Breast epithelium (tissue), 4 donors: ENCODE measurements at places on chromosomes 2 and 18.
A peak's percentile ranks its signal among the peaks of the same experiment; 100 is the strongest.

GRCh38 chr2:190599073-190599472 lies 49.8 kb upstream of the NAB1 start:
- DNase-seq: no peak

- peak; percentile 25 for DNase-seq
Observed at GRCh38 chr2:239939736-239940483, 85.2 kb downstream of the NDUFA10 start.

GRCh38 chr18:41940506-41941215 lies 14.4 kb upstream of the PIK3C3 start:
- no peak for DNase-seq

- no peak for DNase-seq
Observed at GRCh38 chr2:176130147-176130956, 847 bp downstream of the HOXD8 start.

DNA sequence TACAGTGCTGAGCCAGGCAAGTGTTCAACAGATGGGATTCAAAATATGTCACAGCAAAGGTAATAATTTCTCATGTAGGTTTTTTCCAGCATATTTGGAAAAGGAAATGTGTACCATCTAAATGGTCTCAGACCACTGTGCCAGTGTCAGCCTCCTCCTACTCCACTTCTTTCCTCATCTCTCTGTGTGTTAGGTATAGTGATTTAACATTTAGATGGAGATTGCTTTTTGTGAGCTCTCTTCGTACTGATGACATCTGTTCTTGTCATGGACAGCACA lies 80.9 kb upstream of the TSPYL6 start:
- no peak for DNase-seq

- DNase-seq: no peak
Observed at GRCh38 chr18:53115876-53116585, 776.0 kb downstream of the DCC start.

- no peak for DNase-seq
Observed at GRCh38 chr2:46073540-46074046, 223.6 kb upstream of the EPAS1 start.

- DNase-seq: no peak
Observed at GRCh38 chr18:39911716-39912115, 2043.3 kb upstream of the PIK3C3 start.

DNA sequence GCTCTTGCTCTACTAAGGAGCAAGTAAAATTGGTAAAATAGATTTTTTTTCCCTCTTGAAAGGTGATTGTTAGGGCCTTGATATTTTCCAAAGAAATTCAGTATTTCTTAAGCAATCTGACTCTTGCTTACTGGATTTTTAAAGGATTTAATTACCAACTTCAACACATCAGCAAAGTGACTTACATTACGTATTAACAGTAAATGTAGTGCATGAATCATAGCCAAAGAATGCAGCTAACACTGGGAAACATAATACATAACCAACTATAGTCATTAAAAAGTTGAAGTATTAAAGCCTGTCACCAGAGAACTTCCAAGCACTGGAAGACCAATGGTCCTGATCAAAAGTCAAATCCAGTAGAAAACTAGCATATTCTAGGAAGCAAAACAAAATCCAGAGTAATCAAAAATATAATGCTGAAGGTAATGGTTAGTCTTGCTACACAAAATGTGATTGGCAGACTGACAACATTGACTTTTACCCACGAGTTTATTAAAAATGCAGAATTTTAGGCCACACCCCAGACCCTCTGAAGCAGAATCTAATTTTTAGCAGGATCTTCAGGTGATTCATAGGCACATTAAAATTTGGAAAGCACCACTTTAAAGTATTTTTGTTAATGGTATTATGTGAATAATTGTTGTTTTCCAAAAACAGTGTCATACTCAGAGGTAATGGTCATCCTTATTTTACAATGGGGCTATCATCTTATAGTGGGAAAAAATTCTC lies 31.8 kb upstream of the CAVIN2 start:
- no peak for DNase-seq

DNA sequence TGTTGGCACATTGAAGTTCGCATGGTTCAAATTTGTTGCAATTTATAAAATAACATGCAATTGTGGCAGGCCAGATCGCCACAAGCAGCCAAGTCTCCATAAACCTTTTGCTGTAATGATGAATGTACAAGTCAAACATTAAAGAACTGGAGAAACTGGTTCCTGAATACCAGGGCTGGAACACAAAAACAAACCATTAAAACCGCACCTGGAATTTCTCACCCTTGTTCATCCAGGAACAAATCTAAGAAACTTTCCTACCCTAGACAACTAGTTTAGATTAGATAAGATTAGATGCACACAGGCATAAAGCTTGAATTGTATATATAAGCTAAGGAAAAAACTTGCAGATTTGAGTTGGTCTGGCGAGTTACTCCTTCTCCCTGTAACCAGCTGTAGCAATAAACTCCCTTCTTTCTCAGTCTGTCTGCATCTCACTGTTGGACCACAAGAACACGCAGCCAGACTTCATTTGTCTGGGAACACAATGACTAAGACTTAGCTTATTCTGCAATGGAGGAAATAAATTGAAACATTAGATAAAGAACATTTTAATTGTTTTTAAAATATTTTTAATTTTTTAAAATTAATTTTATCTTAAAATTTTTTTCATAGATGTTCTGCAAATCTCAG lies 1835.5 kb upstream of the LRRTM1 start:
- no peak for DNase-seq

- no peak for DNase-seq
Observed at GRCh38 chr2:58768715-58769080, 527.6 kb upstream of the FANCL start.
